GM12865 (cell line): ENCODE measurements at places on chromosomes 3 and 15.

DNA sequence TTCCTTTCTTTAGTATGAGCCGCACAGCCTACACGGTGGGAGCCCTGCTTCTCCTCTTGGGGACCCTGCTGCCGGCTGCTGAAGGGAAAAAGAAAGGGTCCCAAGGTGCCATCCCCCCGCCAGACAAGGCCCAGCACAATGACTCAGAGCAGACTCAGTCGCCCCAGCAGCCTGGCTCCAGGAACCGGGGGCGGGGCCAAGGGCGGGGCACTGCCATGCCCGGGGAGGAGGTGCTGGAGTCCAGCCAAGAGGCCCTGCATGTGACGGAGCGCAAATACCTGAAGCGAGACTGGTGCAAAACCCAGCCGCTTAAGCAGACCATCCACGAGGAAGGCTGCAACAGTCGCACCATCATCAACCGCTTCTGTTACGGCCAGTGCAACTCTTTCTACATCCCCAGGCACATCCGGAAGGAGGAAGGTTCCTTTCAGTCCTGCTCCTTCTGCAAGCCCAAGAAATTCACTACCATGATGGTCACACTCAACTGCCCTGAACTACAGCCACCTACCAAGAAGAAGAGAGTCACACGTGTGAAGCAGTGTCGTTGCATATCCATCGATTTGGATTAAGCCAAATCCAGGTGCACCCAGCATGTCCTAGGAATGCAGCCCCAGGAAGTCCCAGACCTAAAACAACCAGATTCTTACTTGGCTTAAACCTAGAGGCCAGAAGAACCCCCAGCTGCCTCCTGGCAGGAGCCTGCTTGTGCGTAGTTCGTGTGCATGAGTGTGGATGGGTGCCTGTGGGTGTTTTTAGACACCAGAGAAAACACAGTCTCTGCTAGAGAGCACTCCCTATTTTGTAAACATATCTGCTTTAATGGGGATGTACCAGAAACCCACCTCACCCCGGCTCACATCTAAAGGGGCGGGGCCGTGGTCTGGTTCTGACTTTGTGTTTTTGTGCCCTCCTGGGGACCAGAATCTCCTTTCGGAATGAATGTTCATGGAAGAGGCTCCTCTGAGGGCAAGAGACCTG, 13.2 kb downstream of the GREM1 start:
- no peak for DNase-seq

DNA sequence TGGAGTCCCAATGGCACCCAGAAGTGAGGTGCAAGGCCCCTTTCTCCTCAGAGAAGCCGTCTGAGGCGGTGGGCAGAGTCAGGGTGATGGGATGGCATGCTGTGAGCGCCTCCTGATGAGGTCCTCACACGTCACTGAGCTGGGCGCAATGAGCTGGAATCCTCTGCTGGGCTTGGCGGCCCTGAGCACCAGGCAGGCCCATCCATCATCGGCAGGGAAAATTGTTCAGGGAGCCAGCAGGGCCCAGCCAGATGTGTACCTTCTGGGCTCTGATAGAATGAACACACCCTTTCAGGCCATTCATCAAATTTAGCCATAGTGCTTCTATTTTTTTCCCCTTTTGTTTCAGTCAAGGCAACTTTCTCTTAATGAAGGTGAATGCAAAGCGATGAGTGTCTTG, 43.7 kb downstream of the FAM3D start:
- no peak for DNase-seq

DNA sequence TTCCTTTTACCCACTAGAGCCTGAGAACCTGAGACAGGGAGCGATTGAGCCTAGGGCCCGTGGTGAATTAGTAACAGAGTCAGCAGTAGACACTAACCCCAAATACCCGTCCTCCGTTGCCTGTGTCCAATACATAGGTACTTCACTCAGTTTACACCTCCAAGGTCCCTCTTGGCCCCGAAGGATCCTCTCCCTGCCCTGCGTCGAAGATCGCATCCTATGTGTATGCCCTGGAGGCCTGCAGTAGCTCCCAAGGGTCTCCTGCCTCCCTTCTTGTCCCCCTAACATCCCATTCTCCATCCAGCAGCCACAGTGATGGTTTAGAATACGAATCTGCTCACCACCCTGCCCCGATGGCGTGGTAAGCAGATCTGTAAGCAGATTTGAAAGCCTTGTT, 67.0 kb downstream of the ISG20 start:
- DNase-seq = no peak

DNA sequence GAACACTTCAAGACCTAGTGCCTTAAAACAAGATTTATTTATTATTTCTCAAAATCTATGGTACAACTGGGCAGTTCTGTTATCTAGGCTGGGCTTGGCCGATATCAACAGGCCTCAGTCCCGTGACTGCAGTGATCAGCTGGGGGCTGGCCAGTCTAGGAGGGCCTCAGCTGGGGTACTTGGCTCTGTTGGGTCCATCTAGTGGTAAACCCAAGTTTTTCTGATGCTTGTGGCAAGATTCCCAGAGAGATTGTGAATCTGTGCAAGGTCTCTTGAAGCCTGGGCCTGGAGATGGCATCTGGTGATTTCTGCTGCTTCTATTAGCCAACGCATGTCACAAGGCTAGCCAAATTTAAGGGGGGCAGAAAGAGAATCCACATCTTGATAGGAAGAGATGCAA, 482.4 kb upstream of the SGO1 start:
- DNase-seq = no peak

DNA sequence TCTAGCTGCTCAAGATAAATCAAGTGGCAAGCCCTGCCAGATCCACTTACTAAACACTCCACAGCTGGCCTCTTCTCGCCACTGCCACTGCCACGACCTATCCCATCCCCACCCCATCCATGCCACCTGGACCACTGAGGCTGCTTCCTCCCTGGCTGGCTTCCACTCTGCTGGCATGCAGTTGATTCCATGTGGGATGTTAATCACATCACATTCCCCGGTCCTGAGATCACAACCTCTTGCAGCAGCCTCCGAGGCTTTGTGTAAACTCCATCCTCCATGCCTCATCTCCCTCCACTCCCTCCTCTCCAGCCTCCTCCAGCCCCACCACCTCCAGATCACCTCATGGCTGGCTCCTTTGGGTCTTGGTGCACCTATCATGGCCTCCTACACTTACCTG, 7.7 kb downstream of the NCKIPSD start:
- no peak for DNase-seq
